ENCODE measurements at places on chromosomes 3 and 15. TPM values are rescaled to one million over a fixed set of nuclear protein-coding genes. Genes with fewer than 3 reads are reported as not detected.

- no peak for DNase-seq
These were observed 64.3 kb downstream of the FNDC3B start for GRCh38 chr3:172103724-172104123.

GRCh38 chr15:88391700-88392099, 75.5 kb downstream of the MRPL46 start:
- DNase-seq: no peak

- no peak for DNase-seq
These were observed 74.7 kb upstream of the SOX2 start for GRCh38 chr3:181637056-181637455.

- no peak for DNase-seq
These were observed 114.7 kb upstream of the ADAMTS9 start for GRCh38 chr3:64802460-64802859.

- DNase-seq: no peak
These were observed 75.3 kb upstream of the TGFBR2 start for GRCh38 chr3:30531017-30531570.

DNA sequence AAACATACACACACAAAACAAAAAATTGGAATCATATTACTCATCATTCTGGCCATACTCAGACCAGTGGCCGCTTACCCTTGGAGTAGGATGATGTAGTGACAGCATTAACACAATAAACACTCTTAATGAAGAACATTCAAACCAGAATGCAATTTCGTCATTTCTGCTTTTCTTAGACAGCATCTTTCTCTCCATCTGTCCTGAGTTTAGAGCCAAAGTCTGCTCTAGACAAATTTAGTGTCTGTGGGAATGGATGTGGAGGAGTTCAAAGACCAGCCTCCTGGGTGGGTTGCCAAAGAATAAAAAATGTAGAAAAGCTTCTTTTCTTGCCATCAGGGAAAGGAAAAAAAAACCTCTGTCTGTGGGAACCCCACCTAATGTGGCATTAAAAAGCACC, 212.4 kb upstream of the POU1F1 start:
- DNase-seq: no peak

- DNase-seq: no peak
These were observed 97.4 kb upstream of the KLF13 start for GRCh38 chr15:31228980-31229826.

DNA sequence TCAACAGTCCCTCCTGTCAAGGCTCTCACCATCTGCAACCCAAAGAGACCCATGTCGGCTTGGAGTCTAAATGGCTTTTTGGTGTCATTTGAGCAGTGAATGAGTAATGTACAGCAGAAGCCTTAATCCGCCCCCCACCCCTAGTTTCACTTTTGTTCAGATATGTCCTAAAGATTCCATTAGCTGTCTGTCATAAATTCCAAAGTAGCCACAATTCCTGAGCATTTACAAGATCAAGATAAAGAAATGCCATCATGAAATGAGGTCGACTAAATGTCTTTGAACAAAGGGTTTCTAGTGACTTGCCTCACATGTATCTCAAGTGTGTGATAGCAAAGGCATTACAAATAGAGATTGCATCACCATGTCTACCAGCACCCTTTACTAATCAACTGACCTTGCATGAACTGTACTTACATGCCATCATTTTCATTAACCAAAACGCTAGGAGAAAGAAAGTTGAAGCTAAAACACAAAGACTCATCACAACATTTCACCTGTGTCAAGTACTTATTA, 123.8 kb upstream of the PHLDB2 start:
- DNase-seq: no peak

DNA sequence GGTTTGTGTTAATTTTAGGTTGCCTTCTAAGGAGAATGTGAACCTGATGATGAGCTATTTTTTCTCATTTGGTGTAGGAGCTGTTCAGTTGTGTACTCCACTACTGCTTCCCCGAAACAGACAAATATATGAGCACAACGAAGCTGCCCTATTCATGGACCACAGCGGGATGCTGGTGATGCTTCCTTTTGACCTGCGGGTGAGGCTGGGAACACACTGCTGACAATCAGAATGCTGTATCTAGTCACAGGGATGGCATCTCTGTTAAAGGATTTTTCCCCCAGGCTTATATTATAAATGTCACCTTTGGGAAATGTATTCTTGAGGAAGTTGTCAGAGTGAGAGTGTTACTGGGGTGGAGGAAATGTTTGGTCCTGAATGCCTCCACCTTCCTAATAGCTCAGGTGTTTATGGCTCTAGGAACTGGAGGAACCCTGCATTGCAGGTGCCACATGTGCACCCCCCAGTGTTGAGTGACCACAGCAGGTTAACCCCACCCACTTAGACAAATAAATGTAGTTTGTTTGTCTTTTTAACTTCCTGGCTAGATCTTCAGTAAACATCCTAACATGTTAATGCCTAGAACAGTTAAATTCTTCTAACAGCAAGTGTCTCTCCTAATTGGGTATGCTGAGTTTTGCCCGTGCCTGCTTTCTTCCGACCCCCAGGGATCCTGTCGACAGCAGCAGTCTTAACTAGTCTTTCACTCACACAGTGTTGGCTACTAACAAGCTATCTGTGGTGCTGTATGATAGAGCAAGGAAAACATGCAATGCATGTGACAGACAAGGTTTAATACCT, 35.7 kb downstream of the SRP14 start:
- DNase-seq: no peak

DNA sequence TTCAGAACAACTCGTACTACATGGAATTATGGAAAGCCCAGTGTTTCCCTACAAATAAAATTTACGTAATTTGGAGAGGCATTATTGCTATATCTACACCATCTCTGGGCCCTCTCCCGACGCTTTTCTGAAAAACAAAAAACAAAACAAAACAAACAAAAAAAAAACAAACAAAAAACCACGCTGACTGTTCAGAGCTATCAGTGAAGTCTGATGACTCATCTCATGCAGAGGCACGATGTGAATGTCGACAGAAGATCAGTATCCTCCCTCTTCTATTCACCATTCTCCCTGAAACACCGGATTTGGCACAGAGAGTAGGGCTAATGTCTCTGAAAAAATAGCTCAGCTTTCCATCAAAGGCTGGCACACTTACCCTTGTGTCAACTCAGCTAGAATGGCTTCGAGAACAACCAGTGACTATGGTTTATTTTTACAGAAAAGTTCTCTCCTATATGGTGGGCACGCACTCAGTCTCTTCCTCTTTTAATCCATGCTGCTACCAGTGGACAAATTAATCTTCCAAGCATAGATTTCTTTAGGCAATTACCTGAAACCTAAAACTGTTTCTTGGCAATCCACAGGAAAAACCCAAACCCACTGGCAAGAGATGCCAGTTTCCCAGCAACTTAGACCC, 1.5 kb downstream of the CRBN start:
- no peak for DNase-seq

- no peak for DNase-seq
These were observed 45.2 kb downstream of the CDCP1 start for GRCh38 chr3:45100981-45101407.

DNA sequence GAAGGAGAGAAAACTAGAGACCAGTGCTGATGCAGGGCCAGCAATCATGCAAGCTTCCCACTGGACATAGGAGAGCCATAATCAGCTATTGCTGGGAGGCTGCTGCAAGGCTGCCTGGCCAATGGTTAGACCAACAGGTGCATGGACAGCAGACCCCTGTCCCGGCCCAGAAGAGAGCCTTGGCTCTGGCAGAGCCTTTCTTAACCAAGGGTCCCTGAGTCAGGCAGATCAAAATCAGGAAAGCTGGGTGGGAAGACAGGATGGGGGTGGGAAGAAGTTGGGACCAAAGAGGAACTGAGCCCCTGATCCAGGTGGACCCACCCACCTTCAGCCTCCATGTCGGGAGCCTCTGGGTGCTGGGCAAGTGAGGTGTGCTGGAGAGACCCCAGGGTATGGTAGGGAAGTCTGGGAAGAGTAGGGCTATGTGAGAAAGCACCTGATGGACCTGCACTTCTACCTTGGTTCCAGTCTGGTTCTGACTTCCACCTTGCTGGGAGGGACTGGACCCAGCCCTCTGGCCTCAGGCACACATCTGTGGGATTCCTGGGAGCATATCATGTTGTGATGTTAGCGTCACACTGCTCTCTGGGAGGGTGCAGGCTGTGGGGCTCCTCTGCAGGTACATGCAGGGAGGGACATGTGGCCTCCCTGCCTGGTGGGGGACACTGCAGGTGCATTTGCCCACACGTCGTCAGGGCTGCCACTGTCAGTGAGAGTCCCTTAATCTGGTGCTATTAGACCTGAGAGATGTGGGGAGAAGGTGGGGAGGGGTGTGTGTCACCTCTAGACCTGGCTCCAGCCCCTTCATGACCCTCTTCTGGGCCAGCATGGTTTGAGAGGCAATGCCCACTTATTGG, 24.7 kb downstream of the KY start:
- DNase-seq: no peak

DNA sequence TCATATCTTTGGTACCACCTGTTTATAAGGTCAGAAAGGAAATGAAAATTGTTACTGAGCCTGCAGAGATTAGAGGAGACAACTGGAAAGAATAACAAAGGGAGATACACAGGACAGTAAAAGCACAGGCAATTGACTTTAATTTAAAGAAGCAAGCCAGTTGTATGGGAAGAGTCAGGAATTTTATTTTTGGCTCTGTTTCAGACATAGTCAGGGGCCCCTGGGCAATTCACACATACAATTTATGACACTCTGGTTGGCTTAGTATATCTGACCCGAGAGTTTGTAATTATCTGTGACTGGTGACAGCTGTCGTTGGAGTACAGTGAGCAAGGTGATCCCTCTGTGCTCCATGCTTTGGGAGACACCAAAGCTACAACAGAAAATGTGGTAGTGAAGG, 591.9 kb upstream of the NECTIN3 start:
- no peak for DNase-seq

The TBC1D5 gene
- total RNA-seq: 33.4 TPM

The GPR62 gene
- total RNA-seq: not detected

The NKIRAS1 gene
- 8.0 TPM for total RNA-seq

The TRAIP gene
- total RNA-seq: 23.0 TPM

The FHIT gene
- total RNA-seq: 6.9 TPM

The SLC22A14 gene
- 0.29 TPM for total RNA-seq

The RETNLB gene
- total RNA-seq: 1.1 TPM

All from type B pancreatic cell (in vitro differentiated cells).